ENCODE measurements at places on chromosomes 3 and 15.

- no peak for DNase-seq
Observed at GRCh38 chr3:186144257-186144656, 35.4 kb upstream of the ETV5 start.

- DNase-seq, result no peak
Observed at GRCh38 chr3:102183623-102184022, 251.2 kb upstream of the ZPLD1 start.

- DNase-seq, result no peak
Observed at GRCh38 chr3:138381413-138381901, 33.1 kb downstream of the MRAS start.

- peak; percentile 21 for DNase-seq
Observed at GRCh38 chr3:46607603-46608028, 4.7 kb upstream of the FAM240A start.

DNA sequence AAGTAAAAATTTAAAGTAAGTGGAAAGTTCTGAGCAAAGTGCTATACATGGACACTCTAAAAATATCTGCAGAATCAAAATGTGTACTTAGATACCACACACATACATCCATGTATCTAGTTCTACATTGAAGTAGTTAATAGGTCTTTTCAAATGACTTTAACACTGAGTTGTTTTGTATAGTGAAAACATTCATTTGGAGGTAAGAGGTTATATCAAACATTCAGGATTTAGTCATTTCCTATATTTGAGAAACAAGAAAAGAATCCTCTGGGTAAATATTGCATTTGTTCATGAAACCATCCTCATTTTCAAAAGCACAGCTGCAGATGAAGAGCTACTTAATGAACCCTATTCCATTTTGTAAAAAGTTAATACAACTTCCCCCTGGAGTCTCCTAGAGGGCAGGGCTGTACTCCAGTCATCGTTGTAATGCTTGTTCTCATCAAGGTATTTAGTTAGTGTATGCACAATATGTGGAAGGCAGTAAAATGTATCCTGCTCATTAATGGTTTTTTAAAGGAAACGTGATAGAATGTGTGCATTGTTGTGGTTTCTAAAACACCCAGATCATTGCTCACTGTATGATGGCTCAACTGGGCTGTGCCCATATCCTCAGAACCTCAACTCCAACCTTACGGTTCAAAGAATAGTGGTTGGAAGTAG lies 26.2 kb downstream of the ARPP21 start:
- DNase-seq, result no peak

GRCh38 chr3:147653367-147653923 lies 244.3 kb downstream of the ZIC1 start:
- no peak for DNase-seq

GRCh38 chr3:26049951-26050350 lies 260.1 kb downstream of the OXSM start:
- no peak for DNase-seq

DNA sequence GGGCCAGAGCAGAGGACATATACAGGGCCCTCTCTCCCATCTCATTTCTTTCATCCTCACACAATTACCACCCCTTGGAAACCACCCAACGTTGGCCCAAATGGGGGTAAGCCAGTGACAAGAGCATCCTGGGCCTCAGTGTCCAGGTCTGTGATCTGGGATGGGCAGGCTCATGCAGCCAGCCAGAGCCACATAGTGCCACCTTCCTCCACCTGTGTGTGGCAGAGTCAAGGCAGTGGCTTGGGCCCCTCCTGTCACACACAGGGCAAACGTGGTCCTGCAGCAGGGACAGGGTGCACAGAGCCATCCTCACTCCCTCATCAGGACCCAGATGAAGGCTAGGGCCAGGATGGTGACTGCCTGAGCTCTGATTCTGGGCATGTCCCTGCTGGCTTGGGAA lies 2.3 kb upstream of the MYL3 start:
- DNase-seq, result no peak

- DNase-seq, result peak; percentile 77
Observed at GRCh38 chr3:171190668-171191067, 164.1 kb upstream of the SLC2A2 start.

GRCh38 chr3:178785961-178786360 lies 249.7 kb downstream of the KCNMB2 start:
- DNase-seq, result no peak

DNA sequence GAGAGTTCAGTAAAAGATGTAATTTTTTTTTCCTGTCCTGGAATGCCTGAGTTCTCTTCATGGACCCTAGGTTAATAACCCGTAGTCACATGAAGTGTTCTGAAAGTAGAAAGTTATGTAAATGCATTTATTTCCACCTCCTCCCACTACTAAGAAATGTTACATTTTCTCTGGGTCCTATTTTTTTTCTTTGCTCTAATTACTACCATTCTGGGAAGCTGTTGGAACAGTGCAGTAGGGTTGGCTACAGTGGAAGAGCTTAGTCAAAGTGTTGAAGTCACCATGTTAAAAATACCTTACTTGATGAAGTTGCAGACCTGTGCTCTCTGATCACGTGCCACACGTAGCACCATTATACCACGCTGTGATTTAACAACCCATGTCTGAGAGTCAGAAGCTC lies 153.8 kb upstream of the TSC22D2 start:
- DNase-seq, result no peak

GRCh38 chr3:73926360-73927202 lies 301.8 kb upstream of the PDZRN3 start:
- no peak for DNase-seq

GRCh38 chr3:140273542-140274195 lies 338.7 kb downstream of the CLSTN2 start:
- DNase-seq, result no peak

DNA sequence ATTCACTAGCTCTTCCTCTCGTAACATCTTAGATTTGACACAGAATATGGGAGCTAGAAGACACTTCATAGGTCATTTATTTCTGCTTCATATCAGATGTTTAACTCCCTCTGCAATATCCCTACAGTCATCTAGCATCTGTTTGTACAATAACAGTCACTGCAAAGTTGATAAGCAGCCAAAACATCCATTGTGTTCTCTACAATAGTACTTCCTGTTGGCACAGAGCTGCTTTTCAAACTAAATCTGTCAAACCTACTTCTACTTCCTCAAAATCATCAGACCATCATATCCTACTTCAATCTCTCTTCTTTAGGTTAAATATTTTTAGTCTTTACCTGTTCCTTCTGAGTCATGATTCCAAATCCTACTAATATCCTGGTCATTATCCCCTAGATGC lies 233.2 kb downstream of the FGF12 start:
- DNase-seq, result no peak

- peak; percentile 69 for DNase-seq
Observed at GRCh38 chr15:52677593-52678467, 1.4 kb downstream of the ATOSA start.

GRCh38 chr3:100873611-100874010 lies 119.6 kb downstream of the ABI3BP start:
- no peak for DNase-seq

DNA sequence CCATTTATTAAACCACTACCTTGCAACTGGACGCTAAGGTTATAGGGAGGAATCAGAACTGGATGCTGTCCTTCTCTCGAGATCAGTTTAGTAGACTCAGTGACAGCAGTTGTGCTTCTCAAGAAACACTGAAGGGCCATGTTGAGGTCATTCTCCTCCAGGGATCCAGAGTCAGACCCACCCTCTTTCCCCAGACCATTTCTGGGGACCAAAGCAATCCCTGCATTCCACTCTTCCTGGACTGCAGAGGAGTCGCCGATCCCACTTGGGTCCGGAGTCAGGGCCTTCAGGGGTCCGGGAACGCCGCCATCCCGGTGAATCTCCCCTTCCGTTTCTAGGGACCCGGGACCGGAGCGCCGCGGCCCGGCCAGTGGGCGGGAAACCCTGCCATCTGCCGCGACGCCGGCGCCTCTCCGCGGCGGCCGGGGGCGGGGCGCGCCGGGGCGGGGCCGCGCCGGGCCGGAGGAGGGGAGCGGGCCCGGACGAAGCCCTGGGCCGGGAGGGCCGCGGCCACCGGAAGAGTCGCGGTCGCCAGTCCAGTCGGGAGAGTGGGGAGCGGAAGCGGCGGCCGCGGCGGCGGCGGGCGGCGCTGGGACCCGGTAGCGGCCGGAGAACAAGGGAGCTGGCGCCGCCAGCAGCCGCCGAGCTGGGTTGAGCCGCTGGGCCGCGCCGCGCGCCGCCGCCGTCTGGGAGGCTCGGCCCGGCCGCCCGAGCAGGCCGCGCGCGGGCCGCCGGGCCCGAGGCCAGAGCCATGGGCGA lies at the start of gene DVL3:
DVL3 (plus strand) TSS at position 493 of the 759 bp plus-strand sequence; CDS start at position 752, 259 bp downstream.
- DNase-seq, result peak; percentile 64

DNA sequence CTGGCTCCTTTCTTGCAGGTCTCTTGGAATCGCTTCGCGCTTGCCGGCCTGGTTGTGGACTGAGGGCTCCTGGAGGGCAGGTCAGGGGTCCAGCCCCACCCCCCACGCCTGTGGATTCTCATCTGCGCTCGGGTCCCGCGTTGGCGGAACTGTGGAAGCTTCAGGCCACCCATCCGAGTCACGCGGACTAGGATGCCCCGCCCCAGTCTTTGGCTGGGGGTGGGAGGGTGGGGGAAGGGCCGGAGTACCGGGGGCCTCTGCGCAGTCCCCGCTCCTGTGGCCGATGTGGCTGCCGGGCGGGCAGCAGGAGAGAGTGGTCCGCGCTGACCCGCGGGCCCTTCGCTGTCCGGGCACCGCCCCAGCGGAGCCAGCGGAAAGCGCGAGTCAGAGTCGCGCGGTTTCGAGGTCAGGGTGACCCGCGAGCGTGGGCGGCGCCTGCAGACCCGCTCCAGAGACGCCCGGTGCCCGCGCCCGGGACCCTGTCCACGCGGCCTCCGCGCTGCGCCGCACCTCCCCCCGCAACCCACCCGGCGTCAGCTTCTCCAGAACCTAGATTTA lies 114.2 kb downstream of the KLF13 start:
- DNase-seq, result peak; percentile 52

DNA sequence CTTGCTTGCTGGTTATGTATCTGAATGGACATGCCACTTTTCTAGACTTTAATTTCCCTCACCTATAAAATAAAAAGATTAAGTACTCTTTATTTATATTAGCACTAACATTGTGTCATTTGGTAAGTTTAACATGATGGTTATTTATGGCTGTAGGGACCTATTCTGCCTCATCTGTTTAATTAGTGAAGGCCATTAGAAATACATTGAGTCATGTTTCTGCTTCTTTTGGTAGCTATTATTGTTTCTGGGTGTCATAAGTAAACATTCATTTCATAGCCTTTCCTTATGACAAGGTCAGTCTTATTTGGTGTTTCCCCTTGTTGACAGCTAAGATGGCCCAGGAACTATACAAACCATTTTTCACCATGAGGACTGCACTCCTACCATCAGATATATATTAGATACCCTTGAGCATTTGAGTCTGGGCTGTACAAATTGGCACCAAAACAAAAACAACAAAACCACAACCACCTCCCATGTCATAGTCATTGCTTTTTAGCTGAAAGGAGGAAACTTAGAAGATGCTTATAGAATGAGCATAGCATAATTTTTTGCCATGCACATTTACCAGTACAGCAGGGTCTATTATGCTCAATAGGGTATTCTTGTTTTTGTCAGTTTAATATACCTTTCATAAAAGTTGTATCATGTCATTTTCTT lies 39.3 kb downstream of the SRP14 start:
- DNase-seq, result no peak

- DNase-seq, result no peak
Observed at GRCh38 chr3:99176169-99176964, 274.9 kb upstream of the DCBLD2 start.

DNA sequence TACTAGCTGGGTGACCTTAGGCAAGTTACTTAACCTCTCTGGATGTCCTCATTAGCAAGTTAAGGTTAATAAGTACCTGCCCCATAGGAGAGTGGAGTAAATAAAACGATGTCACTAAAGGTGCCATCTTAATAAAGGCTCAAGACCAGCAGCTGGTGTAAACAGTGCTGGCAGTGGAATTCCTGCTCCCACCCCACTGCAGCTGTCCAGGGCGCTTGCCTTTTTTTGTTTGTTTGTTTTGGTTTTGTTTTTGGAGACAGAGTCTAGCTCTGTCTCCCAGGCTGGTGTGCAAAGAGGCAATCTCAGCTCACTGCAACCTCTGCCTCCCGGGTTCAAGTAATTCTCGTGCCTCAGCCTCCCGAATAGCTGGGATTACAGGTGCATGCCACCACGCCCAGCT lies 28.9 kb downstream of the IDH3A start:
- no peak for DNase-seq

GRCh38 chr3:164377466-164377865 lies 700.8 kb downstream of the SI start:
- peak; percentile 29 for DNase-seq
